Amniotic stem cell (primary cell): ENCODE measurements at places on chromosomes 5 and 9.

GRCh38 chr9:27206041-27206440 is 90.9 kb downstream of the EQTN start:
- no peak for DNase-seq

- no peak for DNase-seq
Observed at GRCh38 chr9:91207729-91208418, 153.8 kb downstream of the AUH start.

GRCh38 chr5:156526081-156526925 is 199.3 kb downstream of the SGCD start:
- no peak for DNase-seq

GRCh38 chr5:89137148-89137547 is 254.2 kb upstream of the MEF2C start:
- no peak for DNase-seq

DNA sequence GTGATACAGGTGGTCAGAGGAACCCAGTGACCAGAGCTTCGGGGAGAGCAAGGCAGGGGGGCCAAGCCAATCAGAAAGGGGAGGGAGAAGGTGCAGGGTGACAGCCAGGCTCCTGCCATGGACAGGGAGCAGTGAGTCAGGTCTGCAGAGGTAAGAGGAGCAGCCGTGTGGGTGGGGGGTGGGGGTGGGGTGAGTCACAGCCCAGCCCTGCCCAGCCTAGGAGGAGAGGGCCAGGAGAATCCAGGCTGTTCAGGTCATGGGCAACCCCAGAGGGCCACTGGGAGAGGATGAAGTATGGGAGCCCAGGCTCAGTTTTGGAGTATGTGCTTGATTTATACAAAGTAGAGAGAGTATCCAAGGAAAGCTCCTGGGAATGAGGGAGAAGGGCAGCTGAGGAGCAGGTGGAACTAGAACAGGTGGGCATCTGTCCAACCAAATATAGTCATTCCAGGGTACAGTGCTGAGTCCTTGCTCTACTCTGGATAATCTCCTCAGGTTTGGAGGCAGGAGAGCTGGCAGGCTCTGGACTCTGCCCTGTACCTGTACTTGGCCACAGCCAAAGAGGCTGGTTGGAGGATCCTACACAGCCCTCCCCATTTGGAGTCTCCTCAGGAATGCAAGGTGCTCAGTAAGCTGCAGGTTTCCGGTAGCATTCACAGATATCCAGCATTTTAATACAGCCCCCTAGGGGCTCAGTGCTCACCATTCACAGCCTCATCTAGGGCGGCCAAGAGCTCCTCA is 1.6 kb downstream of the HBEGF start:
- no peak for DNase-seq

- DNase-seq, result no peak
Observed at GRCh38 chr5:40877371-40877988, 31.8 kb upstream of the C7 start.

DNA sequence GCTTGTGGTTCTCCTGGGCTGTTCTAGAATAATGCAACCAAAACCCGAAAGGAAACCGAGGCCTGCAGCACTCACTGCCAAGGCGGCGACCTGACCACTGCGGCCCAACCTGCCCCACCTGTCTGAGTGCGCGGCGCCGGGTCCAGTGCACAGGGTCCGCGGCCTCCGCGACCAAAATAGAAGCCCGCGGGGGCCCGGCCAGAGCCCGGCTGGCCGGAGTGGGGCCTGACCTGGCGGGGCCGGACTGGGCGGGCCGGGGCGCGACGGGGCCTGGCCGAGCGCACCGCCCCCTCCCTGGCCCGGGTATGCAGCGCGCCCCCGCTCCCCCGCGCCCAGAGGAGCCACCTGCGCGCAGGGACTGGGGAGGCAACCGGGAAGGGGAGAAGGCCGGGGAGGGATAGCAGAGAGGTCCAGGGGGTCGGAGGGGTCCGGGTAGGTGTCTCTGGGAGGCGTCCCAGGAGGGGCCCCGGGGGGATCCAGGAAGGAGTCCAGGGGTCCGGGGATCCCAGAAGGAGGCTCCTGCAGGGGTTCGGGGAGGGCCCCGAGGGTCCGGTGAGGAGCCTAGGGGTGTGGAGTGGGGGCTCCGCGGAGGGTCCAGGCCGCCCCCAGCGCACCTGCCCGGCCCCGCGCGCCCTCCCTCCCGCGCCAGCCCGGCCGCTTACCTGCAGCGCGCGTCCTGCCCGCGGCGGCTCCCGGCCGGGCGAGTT is 503 bp downstream of the SEMA4D start:
- no peak for DNase-seq

DNA sequence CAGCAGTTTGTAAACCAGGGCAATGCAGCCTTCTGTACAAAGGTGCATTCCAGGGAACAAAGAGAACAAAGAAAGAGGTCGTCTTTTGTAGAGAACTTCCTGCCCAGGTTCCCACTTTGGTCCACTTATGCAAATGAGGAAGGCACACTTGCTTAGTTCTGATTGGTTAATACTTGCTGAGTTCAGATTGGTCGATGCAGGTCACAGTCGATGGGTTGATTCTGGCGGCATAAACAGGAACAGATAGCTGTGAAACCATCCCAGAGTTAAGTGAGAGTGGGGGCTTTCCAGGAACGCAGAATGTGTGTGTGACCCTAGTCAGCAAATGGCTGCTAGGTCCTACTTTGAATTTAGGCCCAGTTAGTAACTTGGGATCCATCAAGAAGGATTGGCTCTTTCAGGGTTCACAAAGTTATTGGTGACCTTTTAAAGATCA is 1.8 kb upstream of the ADAMTS13 start:
- no peak for DNase-seq
